HuH-7.5 (cell line): ENCODE measurements at places on chromosomes 12 and 14.
A peak's percentile ranks its signal among the peaks of the same experiment; 100 is the strongest.

DNA sequence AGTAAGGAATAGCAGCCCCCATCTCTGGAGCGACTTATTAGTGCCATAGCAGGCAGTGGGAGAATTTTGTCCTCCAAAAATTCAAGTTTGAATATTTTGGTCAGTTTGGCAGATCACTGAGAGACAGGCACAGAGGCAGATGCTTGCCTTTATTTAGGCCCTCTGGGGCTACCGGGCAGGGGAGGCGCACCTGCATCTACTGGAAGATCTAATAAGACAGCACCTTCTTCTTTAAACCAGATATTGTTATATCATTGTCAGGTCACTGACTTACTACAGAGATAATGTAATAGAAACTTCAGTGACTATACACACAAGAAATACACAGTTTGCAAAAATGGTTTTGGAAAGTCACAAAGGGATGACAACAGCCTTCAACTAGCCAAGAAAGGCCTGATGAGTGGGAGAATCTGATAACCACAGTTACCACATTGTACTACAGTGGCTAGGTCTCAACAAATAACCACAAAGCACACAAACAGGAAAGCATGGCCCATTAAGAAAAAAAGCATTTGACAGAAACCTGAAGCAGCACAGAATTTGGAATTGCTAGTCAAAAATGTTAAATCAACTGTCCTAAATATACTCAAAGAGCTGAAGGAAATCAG, 56.8 kb downstream of the CDK17 start:
- no peak for DNase-seq

GRCh38 chr12:93154753-93155480, 222.8 kb upstream of the NUDT4 start:
- DNase-seq, result no peak

GRCh38 chr12:110917467-110917866, 2.9 kb downstream of the MYL2 start:
- DNase-seq, result no peak

GRCh38 chr14:54664961-54665360, 98.0 kb downstream of the SAMD4A start:
- DNase-seq, result no peak

GRCh38 chr12:93126069-93126474, 197.0 kb upstream of the EEA1 start:
- DNase-seq, result no peak

DNA sequence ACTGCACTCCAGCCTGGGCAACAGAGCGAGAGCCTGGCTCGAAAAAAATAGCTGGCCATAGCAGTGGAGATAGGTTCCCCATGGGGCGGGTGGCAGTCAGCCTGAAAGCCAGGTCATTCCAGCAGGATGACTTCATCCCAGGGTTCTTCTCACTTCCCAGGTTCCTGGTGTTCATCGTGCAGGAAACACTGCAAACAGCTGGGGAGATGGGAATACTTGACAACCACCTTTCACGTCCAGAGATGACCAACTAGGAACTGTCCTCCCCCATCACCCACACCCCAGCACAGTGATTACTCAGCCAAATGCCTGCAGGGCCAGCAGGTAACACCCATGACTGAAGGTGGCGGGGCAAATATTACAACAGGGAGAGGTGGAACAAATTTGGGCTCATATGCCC, 1.7 kb downstream of the VSIG10 start:
- peak; percentile 57 for DNase-seq

GRCh38 chr14:57389646-57390036, 745 bp upstream of the NAA30 start:
- peak; percentile 6 for DNase-seq

DNA sequence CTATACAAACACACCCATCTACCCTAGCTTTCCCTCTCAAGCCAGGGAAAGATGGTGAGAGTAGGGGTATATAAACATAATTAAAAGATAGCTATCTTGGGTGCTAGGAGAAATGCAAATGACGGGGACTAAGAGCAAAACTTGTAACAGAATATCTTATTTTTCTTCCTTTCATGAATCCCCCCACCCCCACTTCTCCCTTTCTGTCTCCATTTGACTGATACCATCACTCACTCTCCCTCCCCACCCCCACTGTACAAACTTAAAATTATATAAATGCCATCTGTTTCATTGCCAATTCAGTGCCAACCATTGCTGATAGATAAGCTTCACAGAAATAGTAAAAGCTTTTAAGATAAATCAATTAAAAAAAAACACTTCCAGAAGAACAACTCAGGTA, 268.6 kb downstream of the SLC6A15 start:
- no peak for DNase-seq

DNA sequence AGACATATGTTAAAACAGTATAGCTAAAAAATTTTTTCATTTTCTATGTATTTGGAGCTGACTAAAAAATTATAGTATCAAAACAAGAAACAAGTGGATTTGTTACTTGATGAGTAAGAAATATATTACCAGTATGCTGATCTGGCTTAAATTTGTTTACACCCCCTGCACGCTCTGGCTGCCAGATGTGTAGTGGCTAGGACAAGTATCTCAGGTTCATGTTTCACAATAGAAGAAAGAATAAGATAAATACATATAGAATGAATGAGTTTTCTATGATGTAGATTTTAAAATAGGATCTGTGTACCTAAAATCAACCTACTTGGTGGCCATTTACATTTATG, 13.1 kb downstream of the NAA30 start:
- no peak for DNase-seq

DNA sequence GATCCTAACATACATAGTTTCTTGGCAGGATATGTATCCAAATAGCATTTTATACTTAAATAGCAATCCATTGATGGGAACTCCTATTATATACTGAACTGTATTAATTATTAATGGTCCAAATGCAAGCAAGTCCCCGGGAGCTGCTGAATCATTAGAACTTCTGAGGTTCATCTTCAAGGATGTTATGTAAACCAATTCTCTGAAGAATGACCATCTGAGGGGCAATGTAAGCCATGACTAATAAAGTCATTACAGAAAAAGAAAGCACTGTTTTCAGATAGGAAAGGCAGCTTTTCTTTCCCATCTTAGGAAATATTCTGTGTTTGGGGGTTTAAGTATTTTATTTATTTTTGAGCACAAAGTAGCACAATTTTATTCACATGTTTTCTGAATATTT, 166.1 kb upstream of the SLC16A7 start:
- DNase-seq, result no peak

- no peak for DNase-seq
Observed at GRCh38 chr12:105640761-105641160, 310.3 kb downstream of the C12orf75 start.

- no peak for DNase-seq
Observed at GRCh38 chr12:49198431-49199155, 9.7 kb upstream of the TUBA1A start.

DNA sequence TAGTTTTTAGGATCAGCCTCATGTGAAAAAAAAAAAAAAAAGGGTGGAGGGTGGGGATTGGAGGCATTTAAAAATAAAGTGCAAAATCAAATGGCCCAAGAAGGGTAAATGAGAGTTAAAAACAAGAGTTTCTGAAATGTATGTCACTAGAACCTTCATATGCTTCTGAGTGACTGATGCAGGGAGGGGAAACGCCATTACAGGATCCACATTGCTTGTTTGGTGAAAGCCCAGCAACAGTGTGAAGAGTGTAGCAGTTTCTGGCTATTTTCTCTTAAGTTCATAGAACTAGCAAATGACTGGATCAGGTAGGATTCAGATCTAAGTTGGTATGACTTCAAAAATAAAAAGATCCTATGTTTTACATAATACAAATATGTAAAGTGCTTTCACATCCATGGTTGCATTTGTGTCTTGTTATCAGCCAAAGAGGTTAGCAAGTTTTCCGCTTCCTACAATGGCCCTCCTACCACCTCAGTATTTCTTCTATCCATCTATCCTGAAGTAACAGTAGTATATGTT, 2.9 kb downstream of the CHPT1 start:
- no peak for DNase-seq

GRCh38 chr14:58805605-58806409, 168.0 kb downstream of the DACT1 start:
- no peak for DNase-seq

- no peak for DNase-seq
Observed at GRCh38 chr14:99659333-99659741, 14.4 kb downstream of the HHIPL1 start.

DNA sequence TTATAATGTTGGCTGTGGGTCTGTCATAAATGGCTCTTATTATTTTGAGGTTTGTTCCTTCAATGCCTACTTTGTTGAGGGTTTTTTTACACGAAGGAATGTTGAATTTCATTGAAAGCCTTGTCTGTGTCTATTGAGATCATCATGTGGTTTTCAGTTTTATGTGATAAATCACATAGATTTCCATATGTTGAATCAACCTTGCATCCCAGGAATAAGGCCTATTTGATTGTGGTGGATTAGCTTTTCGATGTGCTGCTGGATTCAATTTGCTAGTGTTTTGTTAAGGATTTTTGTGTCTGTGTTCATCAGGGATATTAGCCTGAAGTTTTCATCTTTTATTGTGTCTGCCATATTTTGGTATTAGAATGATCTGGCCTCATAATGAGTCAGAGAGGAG, 27.6 kb downstream of the SLC2A13 start:
- DNase-seq, result no peak

- no peak for DNase-seq
Observed at GRCh38 chr12:57739914-57740538, 1.5 kb upstream of the AGAP2 start.

- no peak for DNase-seq
Observed at GRCh38 chr12:51190820-51191219, 17.9 kb upstream of the TFCP2 start.
